Stimulated activated CD4-positive, alpha-beta T cell treated with anti-CD3 and anti-CD28 coated beads, Interleukin-15, amount 100 ng/mL, for 48 hours (primary cell): ENCODE measurements at places on chromosomes 12 and 14.
A peak's percentile ranks its signal among the peaks of the same experiment; 100 is the strongest.

DNA sequence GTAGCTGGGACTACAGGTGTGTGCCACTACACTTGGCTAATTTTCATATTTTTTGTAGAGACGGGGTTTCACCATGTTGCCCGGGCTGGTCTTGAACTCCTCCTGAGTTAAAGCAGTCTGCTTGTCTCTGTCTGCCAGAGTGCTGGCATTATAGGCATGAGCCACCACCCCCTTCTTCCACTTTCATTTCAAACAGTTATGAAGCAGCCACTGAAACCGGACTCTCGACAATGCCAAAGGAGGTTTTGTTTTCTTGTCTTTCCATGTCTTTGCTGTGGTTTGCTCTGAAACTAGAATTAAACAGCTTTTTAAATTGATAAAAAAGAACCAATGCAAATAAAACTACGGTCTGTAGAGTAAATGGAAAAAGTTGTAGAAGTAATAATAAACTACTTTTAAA lies 30.4 kb downstream of the RAP1B start:
- peak; percentile 21 for DNase-seq

DNA sequence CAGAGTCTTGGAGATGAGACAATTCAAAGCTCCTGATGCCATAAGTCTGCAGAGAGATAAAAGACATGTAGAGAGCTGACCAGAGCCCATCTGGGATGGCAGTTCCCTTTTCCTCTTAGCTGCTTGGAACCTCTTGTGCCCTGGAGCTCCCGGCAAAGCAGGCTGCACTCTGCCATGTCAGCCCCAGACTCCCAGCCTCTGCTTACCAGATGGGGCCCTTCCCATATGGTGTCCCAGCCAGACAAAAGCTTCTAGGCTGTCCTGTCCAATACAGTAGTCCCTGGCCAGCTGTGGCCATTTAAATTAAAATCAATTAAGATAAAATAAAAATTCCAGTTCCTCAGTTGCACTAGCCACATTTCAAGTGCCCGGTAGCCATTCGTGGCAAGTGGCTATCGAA lies 303.9 kb downstream of the TTC6 start:
- no peak for DNase-seq

DNA sequence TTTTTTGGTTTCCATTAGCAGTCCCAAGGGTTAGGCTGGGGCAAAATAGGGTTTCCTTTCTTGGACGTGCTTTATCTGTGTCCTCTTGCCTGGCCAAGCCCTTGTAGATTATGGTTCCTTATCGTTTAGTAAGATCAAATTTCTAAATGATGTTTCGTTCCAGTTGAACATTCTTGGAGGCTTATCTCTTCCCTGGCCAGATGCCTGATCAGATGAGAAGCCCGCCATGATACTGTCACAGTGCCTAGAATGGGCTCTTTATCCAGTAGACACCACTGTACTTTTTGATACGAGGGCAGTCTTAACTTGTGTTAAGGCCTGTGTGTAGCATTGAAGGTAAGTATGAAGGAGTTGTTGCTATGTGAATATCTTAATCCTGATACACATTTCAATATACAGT lies 76.1 kb upstream of the TMEM263 start:
- no peak for DNase-seq

DNA sequence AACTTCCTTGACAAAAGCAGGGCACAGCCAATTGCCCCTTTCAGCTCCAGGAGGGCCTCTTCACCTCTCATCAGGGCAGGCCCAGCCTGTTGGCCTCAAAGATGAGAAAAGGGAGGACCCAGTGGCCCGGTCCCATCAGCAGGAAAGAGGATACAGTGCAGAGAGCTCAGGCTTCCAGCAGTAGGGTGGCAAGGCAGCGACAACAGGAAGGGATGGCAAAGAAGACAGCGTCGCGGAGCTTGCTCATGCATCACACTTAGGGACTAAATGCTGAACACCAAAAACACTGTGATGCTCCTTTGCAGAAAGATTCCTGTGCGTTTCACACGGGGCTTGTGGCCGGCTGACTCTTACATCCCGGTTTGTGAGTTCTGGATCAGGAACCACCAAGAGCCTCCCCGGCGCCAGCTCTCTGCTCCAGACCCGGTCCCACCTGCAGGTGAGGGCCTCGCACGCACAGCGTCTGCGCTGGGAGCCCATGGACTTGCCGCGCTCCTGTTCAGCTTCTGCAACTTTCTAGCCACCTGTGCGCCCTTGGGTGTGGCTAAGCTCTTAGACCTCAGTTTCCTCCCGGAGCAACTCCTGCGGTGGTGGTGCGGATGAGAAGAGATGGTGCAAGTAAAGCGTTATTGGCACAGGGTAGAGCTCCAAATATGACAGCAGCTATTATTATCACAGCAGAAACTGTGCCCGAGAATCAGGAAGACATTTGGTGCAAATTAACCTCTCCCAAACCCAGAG lies 15.3 kb upstream of the BCL7A start:
- DNase-seq, result no peak

- DNase-seq, result no peak
These were observed 130.8 kb upstream of the PTPRQ start for GRCh38 chr12:80313209-80313608.

DNA sequence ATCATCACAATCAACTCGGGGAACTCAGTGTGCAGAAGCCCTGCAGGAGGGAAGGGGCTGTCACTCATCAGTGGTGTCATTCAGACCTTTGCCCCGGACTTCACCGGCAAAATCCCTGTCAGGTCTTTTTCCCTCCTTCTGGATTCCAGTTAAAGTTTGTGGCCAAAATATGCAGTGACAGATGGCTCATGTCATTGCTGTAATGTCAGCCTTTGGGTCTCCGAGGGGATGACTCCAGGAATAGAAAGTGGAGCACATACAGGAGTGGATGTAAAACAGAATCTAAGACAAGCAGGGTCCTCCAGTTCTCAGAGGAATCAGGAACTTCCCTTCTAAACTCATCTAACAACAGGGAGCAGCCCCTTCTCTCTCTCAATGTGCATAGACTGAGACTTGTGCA lies 130.3 kb upstream of the RASSF8 start:
- DNase-seq, result no peak

GRCh38 chr12:69105101-69105962 lies 134.0 kb upstream of the CPSF6 start:
- DNase-seq, result no peak
